Dorsolateral prefrontal cortex (tissue), 122 donors: ENCODE measurements at places on chromosomes 4 and X. TPM values are rescaled to one million over a fixed set of nuclear protein-coding genes. Genes with fewer than 3 reads are reported as not detected.

- no peak for DNase-seq
These were observed 739.3 kb upstream of the FAM241A start for GRCh38 chr4:111405989-111406388.

GRCh38 chr4:181289198-181289597 lies 954.0 kb upstream of the TENM3 start:
- no peak for DNase-seq

- DNase-seq = no peak
These were observed 91.2 kb downstream of the NXF2 start for GRCh38 chrX:102338162-102338561.

DNA sequence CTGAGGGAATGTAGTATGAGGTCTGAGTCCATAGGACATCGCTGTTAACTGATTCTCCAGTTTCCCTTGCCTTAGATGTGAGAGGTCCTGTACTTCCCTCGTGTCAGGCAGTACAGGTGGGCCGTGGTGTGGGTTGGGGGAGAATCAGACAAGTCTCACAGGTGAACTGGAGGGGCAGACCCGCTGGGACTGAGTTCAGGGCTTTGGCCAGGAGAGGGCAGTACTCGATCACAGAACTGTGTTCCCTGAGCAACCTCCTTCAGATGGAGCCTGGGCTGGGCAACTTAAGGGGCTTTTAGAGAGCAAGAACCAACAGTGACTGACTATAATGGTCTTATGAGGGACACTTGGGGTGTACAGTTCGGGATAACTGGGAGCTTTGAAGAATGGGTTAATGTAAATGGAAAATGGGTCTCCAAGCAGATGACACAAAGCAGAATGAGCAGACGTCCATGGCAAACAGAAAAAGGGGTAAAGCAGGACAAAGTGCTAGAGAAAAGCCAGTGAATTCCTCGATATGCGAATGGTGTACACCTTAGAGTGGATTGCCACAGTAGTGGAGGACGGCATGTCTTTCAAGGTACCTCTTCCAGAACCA lies 83.6 kb downstream of the CCNG2 start:
- DNase-seq = peak; percentile 64

GRCh38 chrX:13487731-13488505 lies 81.5 kb upstream of the EGFL6 start:
- DNase-seq = no peak

- no peak for DNase-seq
These were observed 20.2 kb upstream of the MTM1 start for GRCh38 chrX:150548251-150548650.

GRCh38 chrX:109578916-109579315 lies 42.3 kb downstream of the NXT2 start:
- DNase-seq = no peak

The DRD5 gene
- total RNA-seq = 2.3 TPM

The NR0B1 gene
- 0.62 TPM for total RNA-seq

The RNF128 gene
- total RNA-seq = 4.1 TPM
